ENCODE measurements at places on chromosomes 12 and 14.

GRCh38 chr12:120049426-120049825 is 60.4 kb downstream of the BICDL1 start:
- DNase-seq = no peak

- peak; percentile 74 for DNase-seq
These were observed 2.7 kb upstream of the GALNT6 start for GRCh38 chr12:51393676-51394545.

GRCh38 chr12:40156021-40156764 is 50.3 kb upstream of the SLC2A13 start:
- no peak for DNase-seq

DNA sequence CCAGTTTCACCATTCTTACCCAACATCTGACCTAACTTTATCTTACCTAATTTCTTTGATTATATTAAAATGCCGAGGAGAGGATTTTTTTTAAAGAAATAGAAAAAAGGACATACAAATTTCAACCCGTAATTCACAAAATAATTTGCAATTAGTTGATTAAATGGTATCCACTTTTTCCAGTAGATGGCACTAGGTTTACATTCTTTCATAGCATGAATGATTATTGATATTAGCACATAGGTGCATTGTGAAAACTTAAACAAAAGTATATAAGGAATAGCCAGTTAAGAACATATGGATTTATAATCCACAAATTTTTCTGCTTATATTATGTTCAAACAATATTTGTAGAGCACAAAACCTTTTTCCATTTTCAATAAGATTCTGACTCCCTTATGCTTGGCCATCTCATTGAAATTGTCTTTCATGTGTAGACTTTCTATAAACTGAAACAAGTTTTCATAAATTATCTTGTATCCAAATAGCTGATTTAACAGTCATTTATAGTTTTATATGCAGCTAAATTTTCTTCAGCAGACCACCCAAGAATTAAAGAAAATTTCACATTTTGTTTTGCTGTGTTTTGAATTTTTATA is 35.3 kb downstream of the MSRB3 start:
- peak; percentile 67 for DNase-seq

DNA sequence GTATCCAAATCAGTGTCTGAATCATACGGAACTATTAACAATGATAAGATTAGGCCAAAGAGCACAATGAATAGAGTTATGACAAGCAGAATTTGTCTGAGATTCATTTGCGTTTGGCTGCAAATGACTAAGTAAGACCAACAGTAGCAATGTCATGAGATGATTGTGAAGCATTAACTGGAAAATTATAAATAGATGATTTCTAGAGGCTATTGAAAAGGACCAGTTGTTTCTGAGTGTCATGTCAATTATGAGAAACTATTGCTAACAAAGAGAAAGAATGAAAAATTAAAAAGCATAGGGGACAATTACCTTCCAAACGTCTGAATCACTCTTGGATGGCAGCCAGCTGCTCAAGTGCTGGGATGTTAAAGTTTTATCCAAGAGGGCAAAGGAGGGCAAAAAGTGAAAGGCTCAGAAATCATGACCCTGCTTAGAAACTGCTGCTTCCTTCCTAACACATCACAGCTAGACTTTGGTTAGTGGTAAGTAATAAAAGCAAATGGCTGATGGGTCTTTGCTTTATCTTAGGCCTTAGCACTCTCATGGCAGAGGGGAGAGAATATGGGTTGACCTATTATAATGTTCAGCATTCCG is 89.0 kb downstream of the AKAP6 start:
- peak; percentile 79 for DNase-seq

DNA sequence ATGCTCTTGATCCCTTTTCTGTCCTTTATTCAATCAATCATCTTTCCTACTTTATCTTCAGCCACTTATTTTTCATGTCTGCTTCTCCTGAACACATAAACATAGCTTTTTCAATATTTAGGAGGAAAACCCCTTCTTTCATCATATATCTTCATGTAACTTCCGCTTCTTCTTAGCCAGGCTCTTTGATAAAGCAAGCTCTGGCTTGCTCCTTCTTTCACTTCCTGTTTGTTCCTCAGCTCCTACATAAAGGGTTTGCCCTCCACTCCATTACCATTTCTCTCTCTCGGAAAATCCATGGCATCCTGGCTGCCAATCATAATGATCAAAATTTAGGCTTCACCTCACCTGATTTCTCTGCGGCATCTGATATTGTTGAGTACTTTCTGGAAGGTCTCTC is 33.7 kb upstream of the HELB start:
- no peak for DNase-seq

DNA sequence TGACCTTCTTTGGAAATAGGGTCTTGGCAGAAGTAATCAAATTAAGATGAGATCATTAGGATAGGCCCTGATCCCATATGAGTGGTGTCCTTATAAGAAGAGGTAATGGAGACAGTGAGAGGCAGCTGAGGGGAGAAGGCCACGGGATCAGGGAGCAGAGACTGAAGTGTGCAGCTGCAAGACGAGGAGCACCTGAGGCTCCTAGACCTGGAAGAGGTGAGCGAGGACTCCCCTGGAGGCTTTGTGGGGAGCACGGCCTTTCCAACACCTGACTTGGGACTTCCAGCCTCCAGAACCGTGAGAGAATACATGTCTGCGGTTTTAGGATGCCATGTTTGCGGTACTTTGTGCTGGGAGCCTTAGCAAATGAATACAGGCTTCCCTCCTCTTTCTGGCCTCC is 37.5 kb downstream of the LRTM2 start:
- DNase-seq = no peak

GRCh38 chr12:89217472-89217871 is 134.8 kb downstream of the DUSP6 start:
- no peak for DNase-seq

- peak; percentile 36 for DNase-seq
These were observed 7.1 kb upstream of the LGMN start for GRCh38 chr14:92755495-92755894.

GRCh38 chr14:60758885-60759284 is 24.3 kb downstream of the MNAT1 start:
- no peak for DNase-seq

- DNase-seq = peak; percentile 55
These were observed 185.3 kb upstream of the BCL2L14 start for GRCh38 chr12:11885261-11886038.

DNA sequence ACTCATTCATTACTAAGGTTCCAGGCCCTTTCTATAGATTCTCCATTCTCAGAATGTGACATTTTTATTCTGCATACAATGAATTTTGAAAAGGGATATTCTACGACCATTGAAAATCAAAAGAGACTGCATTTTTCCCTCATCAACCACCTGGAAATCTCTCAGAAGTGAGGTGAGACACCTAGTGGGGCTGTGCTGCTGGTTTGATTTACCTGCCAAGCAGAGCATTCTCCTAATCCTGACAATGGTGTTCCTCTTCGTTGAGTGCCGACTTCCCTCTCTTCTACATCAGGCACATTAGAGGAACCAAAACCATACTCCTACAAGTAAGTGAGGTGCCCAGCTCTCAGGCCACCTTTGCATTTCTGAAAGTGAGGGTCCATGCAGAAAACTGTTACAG is 14.9 kb downstream of the CKB start:
- no peak for DNase-seq
